Activated T-helper 1 cell treated with Interleukin-2 at 50 U/mL for 16 hours (primary cell): ENCODE measurements at places on chromosomes 12 and 14.

DNA sequence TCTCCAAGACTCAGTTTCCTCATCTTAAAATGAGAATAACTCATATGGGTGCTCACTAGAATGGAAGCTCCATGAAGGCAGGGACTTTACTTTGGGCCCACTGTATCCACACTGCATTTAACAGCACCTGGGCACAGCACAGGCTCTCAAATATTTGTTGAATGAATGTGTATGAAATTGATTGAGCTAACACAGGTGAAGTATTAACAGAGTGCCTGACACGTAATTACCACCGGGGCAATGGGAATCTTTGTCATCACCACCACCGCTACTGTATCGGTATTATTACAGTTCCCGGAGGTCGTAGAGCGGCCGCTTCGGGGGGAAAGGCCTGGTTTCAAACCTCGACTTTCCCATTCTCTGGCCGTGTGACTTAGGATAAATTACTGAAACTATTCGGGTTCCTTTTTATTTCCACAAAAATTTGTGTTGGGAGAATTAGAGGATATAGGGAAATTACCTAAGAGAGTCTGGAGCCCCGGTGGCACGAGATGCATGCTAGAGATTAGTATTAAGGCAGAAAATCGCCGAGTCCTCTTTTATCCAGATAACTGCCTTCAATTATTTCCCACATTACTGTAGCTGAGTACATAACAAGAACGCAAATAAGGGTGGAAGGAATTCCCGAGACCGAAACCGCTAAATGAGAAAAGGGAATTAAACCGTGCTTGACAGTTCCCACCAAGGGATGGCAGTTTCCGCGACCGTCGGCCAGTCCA lies 1.0 kb upstream of the RIC8B start:
- DNase-seq = no peak

DNA sequence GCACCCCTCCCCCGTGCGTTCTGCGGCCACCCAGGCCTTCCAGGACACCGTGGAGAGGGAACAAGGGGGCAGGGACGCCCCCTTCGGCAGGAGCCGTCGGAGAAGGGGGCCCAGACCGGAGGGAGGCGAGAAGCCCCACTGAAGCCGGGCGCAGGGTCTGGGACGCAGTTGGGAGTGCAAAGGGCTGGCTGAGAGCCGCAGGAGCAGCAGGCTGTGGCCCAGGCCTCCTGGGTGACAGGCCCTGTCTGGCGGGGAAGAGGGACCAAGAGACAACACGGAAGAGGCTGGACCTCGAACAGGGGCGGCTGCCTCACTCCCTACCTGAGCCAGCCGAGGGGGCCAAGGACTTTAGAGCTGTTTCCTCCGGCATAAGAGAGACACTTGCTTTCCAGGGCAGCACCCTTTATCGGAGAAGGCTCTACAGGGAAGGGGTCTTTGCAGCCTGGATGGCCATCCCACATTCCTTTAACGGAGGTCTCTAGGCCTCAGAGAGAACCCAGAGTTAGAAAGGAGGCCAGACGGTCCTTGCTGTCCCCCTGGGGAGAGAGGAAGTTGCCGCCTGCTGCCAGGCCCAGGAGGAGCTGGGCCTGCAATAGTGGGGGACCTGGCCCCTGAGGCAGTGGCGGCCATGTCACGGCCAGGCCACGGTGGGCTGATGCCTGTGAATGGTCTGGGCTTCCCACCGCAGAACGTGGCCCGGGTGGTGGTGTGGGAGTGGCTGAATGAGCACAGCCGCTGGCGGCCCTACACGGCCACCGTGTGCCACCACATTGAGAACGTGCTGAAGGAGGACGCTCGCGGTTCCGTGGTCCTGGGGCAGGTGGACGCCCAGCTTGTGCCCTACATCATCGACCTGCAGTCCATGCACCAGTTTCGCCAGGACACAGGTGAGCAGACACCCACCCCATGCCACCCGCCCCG lies 1.3 kb downstream of the DTX1 start:
- no peak for DNase-seq

GRCh38 chr14:73276836-73277235 lies 39.5 kb downstream of the PAPLN start:
- no peak for DNase-seq

DNA sequence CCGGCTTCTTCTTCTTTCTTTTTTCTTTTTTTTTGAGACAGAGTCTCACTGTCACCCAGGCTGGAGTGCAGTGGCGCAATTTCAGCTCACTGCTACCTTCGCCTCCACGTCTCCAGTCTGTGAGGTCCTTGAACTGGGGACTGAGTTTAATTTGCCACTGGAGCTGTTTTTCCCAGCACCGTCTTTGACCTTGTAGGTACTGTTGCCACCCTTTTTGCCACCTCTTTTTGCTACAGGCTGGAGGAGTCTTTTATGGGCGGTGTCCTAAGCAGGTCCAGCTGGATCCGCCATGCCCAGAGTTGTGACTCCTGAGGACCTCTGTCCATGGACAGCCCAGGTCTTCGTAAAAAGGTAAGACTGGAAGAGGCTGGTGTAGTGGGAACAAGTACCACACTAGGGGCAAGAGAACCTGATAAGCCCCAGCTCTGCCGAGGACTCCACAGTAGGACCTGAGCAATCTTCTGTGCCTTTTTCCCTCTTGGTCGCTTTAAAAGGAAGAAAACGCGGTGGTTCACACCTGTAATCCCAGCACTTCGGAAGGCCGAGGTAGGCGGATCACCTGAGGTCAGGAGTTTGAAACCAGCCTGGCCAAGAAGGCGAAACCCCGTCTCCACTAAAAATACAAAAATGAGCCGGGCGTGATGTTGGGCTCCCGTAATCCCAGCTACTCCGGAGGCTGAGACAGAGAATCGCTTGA lies 946 bp downstream of the RNU4-2 start:
- DNase-seq = no peak

- no peak for DNase-seq
Observed at GRCh38 chr12:111342376-111342775, 26.5 kb downstream of the PHETA1 start.

DNA sequence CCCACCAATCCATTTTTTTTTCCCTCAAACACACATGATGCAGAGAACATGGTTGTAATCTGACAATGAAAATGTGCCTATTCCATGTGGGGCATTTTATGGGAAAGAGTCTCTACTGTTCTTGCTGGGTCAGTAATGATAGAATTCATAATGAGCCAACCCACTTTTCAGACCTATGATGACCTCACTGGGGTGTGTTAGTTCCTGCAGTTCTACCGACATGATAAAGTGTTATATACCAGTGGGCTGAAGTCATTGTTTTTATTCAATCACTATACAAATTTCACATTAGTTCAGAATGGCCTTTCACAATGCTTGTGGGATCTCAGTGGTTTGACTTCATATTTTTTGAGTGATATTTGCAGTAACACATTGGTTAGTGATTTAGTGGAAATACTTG lies 47.5 kb downstream of the PPFIBP1 start:
- DNase-seq = no peak

DNA sequence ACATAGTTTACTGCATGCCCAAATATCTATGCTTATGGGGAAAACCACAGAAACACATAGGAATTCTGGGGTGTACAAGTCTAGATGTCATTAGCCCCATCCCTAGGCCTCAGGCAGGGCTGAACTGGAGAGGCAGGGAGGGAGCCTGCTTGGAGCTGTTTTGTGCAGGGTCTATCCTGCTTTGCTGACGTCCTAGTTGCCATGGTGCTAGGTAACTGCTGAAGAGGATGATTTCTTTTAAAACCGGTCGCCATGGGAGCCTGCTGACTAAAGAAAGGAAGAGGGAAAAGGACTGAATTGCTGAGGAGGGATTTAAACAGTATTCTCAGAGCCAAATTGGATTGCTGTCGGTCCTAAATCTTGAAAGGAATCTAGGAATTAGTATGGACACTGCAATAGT lies 10.7 kb downstream of the GPR19 start:
- DNase-seq = no peak

DNA sequence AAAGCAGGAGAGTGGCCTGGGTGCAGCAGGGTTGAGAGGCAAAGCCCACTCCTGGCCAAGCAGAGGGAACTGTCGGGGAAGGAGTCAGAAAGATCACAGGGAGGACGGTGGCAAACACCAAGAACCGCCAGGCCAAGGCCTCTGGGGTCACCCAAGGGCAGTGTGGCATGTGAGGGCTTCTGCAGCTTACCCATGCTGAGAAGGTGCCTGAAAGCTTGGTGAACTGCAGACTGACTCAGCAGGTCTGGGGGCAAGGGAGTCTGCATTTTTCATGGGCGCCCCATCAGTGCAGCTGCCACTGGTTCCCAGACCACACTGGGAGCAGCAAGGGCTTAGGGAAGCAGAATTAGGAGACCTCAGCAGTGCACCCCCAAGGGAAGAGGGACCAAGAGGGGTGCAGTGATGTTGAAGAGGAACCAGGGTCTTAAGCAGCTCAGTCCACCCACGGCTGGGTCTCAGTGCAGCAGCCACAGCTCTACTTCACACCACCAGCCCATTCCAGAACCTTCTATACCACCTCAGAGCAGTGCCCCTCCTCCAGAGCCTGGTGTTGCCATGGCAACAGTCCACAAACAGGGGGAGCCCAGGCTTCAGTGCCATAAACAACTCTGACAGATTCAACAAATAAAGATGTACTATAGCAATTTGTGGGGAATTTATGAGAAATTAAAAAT lies 59.4 kb downstream of the ITPK1 start:
- no peak for DNase-seq
